Tongue (tissue), 3 donors: ENCODE measurements at places on chromosomes 16 and 17. TPM values are rescaled to one million over a fixed set of nuclear protein-coding genes. Genes with fewer than 3 reads are reported as not detected.

GRCh38 chr17:17911001-17911613 lies 61.1 kb downstream of the TOM1L2 start:
- DNase-seq: no peak

Gene TNS4
- total RNA-seq: 10.4 TPM

Gene GNG13
- total RNA-seq: not detected

GRCh38 chr17:2106308-2106955 lies 51.5 kb downstream of the HIC1 start:
- no peak for DNase-seq

DNA sequence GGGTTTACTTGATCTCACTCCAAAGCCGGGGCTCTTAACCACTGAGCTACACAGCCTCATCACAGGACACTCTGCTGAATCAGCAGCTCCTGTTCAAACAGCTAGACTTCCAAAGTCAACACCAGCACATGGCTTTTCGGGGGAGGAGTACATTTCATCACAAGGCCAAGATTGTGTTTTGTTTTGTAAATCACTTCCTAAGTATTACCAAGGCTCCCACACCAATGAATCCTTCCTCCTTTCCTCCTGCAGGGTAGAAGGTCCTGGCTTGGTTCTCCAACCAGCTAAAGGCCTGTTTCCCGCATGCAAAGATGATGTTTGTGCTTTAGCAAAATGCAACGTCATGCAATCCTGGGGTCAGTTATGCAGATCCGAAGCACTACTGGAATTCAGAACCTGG lies 152.5 kb downstream of the XYLT1 start:
- DNase-seq: no peak

DNA sequence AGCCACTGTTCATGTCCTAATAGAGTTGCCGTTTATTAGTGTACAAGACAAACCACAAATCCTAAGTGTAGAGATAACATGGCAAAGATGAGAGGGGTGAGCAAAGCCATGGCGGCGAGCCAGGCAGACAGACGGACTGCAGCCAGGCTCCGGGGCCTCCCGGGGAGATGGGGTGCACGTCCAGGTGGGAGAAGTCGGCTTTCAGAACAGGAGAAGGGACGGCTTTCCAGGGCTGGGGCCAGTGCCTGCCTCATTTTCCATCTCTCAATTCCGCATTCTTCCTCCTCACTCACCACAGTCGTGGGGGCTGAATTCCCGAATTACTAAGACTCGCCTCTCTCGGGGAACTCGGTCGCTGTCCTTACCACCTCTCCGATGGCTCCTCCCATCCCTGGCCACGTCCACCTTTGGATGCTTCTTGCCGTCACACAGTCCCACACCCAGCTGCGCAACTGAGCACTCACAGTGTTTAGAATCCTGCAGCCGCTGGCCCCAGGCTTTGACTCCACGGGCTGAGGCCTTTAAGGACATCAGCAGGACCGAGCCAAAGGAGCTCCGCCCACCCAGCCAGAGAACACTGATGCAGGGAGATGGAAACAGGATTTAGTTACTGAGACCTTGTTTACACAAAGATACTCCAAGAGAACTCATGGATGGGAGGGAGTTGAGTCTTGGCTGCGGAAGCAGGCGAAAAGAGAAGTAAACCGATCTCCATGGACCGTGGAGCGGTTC lies 59.7 kb downstream of the RNF112 start:
- DNase-seq: peak; percentile 84

GRCh38 chr16:81515281-81515680 lies 70.7 kb downstream of the CMIP start:
- no peak for DNase-seq

DNA sequence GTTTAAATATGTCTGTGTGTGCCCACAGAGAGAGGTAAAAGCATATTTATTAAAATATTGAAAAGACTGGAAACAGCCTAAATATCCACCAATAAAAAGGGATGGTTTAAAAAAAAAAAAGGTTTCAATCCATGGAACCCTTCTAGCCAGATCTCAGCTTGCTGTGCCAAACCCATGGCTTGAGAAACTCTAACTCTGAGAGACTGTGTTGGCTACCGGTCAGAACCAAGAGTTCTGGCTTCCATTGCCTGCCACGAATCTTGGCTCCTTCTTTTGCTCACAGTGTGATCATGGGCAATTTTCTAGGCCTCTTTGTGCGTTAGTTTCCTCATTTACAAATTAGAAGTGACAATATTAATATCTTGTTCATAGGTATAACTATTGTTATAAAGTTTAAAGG lies 201.3 kb upstream of the IRX3 start:
- no peak for DNase-seq

GRCh38 chr16:21620592-21620991 lies 21.2 kb downstream of the METTL9 start:
- no peak for DNase-seq

Gene CD79B
- 7.7 TPM for total RNA-seq
